ENCODE measurements at places on chromosomes 7 and 10.

DNA sequence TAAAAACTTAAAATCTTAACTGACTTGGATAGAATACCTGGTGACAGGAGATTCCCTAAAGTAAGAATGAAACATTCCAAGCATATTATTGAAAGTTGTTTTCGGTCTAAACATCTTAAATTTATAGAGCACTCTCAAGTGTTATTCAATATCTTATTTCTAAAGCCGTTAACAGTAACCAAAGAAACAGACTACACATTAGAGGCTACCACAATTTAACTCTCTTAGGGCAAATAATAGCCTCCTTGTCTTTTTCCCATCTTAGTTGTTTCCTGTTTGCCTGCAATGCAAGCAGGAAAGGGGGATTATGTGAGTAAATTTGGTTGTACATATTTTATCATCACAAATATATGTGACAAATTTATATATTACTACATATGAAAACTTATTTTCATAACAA, 31.4 kb downstream of the NAPEPLD start:
- DNase-seq = no peak

DNA sequence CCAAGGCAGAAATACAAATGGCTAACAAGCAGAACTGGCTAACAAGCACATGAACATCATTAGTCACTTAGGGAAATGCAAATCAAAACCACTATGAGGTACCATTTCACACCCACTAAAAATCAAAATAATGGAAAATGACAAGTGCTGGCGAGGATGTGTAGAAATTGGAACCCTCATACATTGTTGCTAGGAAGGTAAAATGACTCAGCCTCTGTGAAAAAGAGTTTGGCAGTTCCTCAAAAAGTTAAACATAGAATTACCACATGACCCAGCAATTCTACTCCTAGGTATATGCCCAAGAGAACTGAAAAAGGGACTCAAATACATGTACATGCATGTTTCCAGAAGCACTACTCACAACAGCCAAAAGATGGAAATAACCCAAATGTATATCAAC, 52.8 kb upstream of the ANAPC16 start:
- no peak for DNase-seq

GRCh38 chr10:65350611-65351010, 1575.2 kb upstream of the LRRTM3 start:
- no peak for DNase-seq

GRCh38 chr7:47273974-47274766, 307.7 kb downstream of the TNS3 start:
- no peak for DNase-seq

- no peak for DNase-seq
These were observed 427.0 kb downstream of the PHTF2 start for GRCh38 chr7:78225534-78225933.

DNA sequence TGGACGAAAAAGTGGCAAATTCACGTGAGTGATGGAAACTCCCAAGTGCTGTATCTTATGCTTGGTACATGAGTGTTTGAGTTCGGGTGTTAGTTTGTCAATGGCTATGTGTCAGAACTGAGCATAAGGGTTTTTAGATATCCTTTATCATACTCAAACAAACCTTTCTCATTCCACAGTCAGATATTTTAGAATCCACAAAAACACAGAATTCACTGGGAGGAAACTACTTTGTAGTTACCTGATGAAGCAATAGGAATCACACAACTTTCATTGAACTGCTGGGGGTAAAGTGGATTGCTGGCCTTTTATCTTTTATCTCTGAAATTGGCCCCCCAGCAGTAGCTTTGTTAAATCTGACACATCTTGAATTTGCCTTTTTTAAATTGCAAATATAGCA, 64.0 kb downstream of the DKK1 start:
- no peak for DNase-seq

DNA sequence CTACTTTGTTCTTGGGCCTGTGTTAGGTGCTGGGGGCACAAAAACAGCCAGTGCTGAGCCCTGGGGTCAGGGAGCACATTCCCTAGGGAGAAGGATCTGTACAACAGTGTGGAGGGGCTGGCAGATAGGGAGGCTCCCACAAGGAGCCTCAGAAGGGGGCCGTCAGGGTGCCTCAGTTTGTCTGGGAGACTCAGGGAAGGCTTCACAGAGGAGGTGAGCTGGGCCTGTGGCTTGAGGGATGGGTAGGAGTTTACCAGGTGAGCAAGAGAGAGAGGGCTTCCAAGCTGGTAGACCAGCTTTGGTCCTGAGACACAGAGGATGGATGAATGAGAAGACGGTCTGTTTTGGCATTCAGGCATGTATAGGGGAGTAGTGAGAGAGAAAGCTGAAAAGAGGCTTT, 52.1 kb downstream of the CAMK1D start:
- no peak for DNase-seq

- DNase-seq = no peak
These were observed 38.7 kb upstream of the DLG5 start for GRCh38 chr10:77965294-77965693.

DNA sequence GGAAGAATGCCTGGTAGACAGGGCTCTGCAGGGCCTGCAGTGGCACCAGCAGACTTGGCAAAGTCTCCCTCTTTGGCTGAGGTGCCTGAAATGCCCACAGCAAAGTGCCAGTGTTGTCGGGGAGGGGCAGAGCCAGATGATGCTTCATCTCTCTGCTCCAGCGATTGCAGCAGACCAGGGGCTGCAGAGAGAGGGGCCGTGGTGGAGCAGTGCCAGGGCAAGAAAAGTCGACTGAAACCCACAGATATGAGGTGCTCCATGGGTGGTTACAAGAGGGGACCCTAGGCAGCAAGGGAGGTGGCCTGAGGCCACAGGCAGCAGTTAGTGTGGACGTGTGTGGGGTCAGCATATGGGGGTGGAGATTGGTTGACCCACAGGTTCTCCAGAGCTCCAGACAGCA, 123.5 kb upstream of the SHH start:
- DNase-seq = no peak

DNA sequence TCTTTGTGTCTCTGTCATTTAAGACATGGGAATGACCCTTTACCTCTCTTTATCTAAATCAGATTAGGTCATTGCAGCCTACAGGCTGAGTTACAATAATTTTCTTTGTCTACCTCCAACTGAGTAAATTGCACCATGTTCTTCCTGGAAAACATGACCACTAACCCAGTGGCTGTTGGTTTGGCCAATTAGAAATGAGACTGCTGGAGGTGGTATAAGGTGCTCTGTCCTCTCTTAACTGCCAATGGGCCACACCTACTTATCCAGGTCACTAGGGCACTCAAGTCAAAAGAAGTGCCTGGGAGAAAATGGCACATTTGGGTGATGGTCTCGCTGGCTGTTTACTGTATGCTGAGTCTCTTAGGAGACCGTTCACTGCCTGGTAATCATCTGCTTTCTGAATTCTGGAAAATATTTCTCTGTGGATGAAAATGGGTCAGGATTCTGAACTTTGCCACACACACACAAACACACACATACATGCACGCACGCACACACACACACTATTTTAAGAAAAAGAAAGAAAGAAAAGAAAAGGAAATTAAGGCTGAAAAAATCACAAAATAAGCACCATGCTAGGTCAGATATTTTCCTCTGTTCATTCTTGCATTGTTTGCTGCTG, 16.4 kb downstream of the STAMBPL1 start:
- no peak for DNase-seq

DNA sequence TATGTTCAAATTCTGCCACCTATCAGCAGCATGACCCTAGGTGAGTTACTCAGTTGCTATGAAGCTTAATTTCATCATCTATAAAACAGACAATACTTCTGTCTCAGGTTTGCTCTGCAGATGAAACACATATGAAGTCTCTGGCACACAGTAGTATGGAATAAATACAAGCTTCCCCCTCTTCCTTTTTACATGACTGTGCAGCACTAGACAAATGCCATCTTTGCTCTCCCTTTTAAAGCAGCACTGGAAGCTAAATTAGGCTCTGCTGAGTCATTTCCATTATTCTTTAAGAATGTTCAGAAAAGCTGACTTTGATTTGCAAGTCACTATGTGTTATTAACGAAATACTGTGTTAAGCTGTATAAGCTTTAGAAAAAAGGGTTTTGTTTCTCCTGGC, 40.7 kb upstream of the ANAPC16 start:
- DNase-seq = no peak

GRCh38 chr10:58488921-58489320, 23.8 kb upstream of the BICC1 start:
- no peak for DNase-seq

DNA sequence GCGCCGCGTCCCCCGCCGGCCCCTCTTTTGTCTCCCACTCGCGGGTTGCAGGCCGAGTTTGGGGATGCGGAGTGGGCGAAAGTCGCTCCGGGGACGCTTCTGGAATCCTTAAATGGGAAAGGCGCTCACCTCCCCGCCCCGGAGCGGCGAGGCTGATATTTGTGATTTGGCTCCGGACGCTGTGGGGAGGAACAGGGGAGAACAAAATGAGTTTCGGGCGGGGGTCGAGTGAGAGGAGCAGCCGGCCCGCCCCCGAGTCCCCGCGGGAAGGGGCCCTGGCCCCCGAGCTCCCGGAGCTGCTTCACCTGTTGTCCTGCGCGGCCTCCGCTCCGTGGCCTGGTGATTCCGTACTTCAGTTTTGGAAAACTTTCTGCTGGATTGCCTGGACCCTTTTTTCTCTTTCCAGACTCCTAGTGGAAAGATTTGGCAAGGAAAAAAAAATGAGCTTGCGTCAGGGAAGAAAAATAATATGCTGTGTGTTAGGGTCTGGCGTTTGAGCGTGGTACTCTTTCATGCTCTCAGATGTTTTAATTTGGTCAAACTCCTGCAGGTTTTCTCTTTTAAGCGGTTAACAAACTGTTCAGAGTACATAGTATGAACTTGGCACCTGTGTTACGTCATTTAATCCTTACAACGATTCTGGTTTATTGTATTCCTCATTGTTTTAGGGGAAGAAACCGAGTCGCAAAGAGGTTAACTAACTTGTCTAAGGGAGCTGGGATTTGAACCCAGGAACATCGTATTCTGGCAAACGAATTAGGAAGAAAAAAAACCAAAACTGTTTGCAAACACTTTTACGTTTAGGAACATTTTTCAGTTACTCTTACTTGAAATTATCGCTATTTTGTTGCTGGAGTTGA, 924 bp downstream of the BMPR1A start:
- DNase-seq = peak; percentile 22

DNA sequence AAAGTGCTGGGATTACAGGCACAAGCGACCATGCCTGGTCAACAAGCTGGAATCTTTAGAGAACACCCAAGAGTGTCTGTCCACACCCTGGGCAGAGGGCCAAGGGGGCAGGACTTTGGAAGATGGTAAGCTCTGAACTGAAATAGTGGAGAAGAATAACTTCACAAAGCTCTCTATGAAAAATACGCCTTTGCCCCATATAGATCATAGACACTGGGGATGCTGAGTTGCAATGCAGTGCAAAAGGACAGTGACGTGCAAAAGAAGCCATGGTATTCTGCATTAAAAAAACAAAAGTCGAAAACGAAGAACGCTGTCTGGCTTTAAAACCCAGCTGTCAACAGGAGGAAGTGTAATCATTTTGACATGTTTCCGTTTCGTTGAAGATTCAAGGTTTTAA, 353.6 kb downstream of the CALN1 start:
- DNase-seq = no peak

- peak; percentile 0 for DNase-seq
These were observed 80.4 kb upstream of the CALN1 start for GRCh38 chr7:72492461-72493065.

DNA sequence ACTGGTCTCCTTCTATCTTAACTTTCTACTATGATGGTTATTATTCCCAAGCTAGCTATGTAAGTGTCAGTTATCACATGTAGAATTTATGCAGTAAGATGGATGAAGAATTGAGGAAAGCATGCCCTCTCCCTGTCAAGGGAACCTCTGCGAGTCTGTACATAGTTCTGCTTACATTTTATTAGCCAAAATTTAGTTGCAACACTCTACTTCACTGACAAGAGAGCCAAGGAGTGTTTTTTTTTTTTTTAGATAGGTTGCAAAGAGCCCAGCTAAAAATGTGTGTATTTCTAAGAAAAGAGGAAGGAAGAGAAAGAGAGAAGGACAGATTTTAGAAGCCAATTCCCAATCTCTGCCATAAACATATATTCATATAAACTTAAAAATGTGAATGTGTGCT, 357.7 kb upstream of the LRRN3 start:
- no peak for DNase-seq

DNA sequence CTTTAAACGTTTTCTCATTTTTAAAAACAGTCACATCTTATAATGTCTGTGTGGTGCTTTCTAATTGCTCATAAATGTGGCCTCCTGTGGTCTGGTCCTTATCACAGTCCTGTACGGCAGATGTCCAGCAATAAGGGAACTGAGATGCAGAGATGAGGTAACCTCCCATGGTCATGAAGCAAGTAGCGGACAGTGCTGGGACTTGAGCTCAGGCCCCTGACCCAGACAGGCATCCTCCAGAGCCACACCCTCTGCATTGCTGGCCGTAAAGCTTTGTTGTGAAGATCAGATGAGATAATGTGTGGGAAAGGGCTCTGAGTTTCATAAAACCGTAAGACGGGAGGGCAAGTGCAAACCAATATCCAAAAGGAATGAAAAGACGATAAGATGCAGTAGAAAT, 48.2 kb downstream of the DYNC2I1 start:
- no peak for DNase-seq

DNA sequence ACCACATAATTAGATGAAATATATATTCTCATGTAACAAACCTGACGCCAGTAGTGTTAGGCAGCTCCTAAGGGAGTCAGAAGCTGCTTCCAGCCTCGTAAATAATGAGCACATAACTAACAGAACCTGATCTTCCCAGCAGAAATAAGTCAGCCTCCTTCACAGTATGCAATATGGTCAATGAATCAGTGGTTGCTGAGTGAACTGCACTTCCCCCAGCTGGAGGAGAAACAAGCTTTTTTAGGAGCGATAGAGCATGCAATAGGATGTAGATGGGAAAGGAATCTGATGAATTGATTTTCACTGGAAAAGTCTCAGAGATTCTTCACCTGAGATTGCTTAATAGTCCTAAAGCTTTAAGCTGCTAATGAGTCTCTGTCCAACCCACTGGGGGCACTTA, 337.2 kb upstream of the LRGUK start:
- no peak for DNase-seq

- no peak for DNase-seq
These were observed 5.2 kb upstream of the ZNF22 start for GRCh38 chr10:44995581-44995913.

- DNase-seq = no peak
These were observed 76.1 kb downstream of the CYP26A1 start for GRCh38 chr10:93149761-93150160.

DNA sequence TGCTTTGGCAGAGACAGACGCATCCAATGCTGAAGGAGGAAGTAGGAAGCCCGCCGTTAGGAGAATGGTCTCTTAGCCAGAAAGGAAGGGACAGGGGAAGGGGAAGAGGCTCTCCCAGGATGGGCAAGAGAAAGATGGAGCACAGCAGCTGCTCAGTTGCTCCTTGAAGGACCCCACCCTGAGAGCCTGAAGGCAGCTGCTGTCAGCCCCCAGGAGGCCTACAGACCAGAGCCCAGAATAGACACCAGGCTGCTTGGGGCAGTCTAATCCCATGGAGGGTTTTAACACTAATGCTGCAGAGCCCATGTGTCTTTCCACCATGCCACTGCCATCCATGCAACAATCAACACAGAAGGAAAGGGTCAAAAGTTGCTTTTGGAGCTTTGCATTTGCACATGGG, 3.5 kb upstream of the C7orf33 start:
- no peak for DNase-seq

All from anterior cingulate cortex (tissue), 58 donors.